ENCODE measurements at places on chromosomes 1 and 21.

GRCh38 chr1:245172026-245172425, 17.2 kb downstream of the KIF26B start:
- no peak for DNase-seq

DNA sequence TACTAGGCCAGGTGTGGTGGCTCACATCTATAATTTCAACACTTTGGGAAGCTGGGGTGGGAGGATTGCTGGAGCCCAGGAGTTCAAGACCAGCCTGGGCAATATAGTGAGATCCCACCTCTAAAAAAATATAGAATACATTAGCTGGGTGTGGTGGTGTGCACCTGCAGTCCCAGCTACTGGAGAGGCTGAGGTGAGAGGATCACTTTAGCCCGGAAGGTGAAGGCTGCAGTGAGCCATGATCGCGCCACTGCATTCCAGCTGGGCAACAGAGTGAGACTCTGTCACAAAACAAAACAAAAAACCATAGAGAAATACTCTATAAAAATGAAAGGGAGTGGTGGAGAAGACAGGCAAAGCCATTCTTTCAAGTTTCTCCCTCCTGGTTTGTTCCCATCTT, 62.1 kb downstream of the EYA3 start:
- DNase-seq = no peak

- DNase-seq = no peak
Observed at GRCh38 chr1:112458756-112459155, 50.0 kb upstream of the WNT2B start.

- no peak for DNase-seq
Observed at GRCh38 chr1:100231721-100232120, 17.9 kb downstream of the DBT start.

DNA sequence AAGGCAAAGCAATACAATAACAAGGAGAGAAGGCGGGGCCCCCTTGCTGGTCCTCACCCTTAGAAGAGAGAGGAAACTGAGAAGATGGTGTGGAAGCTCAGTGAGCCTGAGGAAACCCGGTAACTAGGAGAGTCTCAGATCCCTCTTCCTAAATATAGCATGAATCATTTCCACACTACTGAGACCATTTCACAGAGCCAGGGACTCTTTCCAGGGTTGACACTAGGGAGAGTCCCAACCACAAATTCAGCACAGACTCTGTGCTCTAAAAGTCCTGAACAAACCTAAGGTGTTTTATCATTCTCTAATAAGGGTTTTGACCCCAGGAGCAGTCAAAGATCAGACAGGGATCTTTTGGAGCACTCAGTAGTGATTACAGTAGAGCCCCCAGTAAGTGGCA, 647.7 kb downstream of the KCNT2 start:
- DNase-seq = no peak

DNA sequence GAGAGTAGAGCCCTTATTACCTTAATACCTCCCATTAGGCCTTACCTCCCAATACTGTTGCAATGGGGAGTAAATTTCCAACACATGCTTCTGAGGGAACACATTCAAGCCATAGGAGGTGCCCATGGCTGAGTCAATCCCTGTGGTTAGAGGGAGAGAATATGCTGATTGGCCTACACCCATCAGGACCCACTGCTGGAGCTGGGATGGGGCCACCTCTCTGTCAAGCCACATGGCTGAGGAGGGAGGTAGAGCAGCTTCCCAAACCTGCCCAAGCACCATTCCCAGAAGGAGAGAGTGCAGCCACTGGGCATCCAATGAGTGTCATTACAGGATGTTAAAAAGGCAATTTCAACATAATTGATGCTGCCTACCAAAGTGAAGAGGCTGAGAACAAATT, 228.1 kb downstream of the C1orf94 start:
- no peak for DNase-seq

GRCh38 chr1:157960773-157961172, 32.7 kb upstream of the KIRREL1 start:
- DNase-seq = no peak

DNA sequence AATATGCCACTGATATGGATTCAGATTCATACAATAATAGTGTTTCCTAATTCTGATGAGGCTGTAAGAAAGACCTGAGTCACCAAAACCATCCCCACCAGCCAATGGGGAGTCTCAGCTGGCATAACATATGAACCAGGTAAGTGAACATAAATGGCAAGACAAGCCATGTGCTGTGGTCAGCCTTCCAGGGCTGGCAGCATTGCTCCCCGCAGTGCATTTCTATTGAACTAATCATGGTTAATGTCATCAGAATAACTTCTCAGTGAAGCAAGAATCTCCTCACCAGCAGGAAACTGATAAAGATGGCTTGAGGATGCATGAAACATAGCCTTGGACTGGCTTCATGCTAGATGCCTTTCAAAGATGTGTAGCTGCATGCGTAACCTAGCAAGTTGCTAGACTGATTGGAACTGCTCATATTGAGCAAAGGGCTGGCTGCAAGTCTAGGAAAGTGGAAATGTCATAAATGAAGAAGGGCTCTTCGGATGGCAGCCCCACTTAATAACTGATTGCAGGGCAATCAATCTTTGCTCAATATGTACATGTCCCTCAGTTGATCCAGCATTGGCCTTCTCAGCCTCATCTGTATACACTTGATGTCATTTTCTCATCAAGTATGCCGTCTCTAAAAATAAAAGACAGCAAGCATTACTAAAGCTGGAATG, 88.0 kb downstream of the NTNG1 start:
- DNase-seq = no peak

GRCh38 chr1:184385865-184386311, 941 bp upstream of the C1orf21 start:
- no peak for DNase-seq

DNA sequence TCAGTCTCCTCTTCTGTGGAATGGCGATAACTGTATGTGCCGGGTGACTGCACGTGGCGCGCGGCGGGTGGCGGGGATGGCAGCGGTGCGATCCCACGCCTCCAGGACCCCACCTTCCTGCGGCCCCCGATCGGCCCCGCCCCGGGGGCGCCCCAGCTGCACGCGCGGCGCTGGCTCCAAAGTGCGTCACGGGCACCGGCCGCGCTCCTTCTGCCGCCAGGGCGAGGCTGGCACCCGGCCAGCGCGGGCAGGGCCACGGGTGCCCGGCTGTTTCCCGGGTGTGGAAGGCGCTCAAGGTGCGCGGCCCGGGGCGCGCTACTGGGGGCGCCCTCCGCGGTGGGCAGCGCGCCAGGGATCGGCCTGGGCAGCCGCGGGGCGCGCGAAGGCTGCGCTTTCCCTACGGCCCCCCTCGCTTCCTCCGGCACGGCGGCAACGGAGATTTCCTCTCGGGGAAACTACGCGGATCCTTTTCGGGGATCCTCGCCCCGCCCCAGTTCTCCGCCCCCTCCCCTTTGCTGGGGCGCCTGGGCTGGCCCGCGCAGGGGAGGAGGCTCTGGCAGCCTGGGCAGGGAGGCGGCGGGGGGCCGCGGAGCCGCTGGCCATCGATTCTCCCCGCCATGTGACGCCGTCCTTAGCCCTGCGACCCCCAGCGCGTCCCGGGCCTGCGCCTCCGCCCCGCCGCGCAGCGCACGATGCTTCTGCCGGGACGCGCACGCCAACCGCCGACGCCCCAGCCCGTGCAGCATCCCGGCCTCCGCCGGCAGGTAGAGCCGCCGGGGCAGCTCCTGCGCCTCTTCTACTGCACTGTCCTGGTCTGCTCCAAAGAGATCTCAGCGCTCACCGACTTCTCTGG, at the start of gene EVA1C:
TSS of gene EVA1C (plus strand) at position 545 of the 853 bp plus-strand sequence. CDS start at position 693, 148 bp downstream.
- DNase-seq = peak; percentile 79

GRCh38 chr1:28898405-28898881, 15.9 kb upstream of the EPB41 start:
- DNase-seq = no peak

DNA sequence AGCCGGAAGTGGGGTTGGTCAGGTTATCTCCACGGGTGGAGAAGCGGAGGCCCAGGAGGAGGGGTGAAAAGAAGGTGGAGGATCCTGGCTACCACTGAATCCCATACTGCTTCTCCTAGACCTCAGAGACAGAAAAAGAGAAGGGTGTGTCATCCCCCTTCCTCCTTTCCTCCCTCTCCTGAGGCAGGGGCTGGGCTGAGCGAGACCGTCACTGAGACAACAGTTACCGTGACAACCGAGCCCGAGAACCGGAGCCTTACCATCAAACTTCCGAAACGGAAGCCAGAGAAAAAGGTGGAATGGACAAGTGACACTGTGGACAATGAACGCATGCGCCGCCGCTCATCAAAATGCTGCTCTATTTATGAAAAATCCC, 42.1 kb upstream of the NBPF3 start:
- DNase-seq = peak; percentile 23

- no peak for DNase-seq
Observed at GRCh38 chr1:231668826-231669225, 42.2 kb downstream of the DISC1 start.

- DNase-seq = no peak
Observed at GRCh38 chr1:72623299-72623708, 341.0 kb upstream of the NEGR1 start.

DNA sequence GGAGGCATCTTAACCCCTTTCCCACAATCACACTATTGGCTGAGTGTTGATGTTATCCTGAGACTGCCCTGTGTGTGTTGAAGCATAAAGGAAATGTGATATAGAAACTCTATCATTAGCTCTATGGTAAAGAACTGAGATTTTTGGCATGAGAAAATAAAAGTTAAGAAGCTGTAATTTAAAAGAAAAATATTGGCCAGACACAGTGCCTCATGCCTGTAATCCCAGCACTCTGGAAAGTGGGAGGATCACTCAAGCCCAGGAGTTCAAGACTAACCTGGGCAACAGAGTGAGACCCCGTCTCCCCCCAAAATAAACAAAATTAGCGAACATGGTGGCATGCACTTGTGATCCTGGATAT, 14.2 kb upstream of the RIPK4 start:
- DNase-seq = no peak

DNA sequence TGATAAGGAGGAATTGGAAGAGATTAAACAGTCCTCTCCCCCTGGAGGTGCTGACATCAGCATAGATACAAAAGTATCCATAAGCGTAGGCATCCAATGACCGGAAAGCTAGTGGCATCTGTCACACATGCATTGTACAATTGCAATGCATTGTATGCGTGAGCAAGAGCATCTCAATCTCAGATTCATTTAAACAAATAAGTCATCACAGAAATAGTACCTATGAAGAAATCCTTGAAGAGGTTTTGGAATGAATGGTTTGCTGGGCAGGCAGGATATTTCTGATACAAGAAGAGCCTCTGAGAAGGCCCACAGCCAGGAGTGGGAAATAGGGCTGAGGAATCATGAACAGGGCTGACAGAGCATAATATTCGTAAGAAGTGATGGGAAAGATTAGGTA, 88.9 kb upstream of the ABCD3 start:
- no peak for DNase-seq

- no peak for DNase-seq
Observed at GRCh38 chr1:37680933-37681332, 11.4 kb upstream of the CDCA8 start.

DNA sequence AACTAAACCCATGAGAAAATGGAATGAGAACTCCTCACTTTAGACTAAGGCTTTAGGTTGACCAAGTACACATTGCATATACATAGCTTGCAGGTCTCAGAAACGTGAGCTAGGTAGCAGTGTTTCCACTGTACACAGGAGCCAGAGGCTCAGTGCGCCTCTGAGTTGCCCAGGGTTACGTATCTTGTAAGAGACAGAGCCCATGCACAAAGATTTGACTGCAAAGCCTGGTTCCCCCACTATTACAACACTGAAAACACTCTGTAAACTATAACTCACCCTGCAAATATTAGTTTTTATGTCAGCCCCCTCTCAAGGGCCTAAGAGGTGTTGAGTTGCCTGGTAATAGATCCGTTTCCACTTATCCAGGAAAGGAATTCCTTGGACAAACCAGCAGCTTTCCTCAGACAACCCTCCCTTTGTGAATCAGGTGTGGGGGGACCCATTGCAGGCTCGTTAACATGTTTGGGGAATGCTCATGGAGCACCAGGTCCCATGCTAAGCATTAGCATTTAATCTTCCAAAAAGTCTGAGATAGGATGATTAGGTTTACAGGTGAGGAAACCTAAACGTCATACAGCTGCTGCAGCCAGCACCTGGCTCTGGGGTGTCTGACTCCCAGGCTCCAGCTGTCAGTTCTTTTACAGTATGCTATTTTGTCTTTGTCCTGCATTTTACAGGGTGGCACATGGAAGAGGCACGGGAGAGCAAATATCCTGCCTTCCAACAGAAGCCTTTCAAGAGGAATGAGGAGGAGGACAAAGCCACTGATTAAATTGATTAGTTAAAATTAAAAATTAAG, 25.7 kb downstream of the TENT5C start:
- no peak for DNase-seq

DNA sequence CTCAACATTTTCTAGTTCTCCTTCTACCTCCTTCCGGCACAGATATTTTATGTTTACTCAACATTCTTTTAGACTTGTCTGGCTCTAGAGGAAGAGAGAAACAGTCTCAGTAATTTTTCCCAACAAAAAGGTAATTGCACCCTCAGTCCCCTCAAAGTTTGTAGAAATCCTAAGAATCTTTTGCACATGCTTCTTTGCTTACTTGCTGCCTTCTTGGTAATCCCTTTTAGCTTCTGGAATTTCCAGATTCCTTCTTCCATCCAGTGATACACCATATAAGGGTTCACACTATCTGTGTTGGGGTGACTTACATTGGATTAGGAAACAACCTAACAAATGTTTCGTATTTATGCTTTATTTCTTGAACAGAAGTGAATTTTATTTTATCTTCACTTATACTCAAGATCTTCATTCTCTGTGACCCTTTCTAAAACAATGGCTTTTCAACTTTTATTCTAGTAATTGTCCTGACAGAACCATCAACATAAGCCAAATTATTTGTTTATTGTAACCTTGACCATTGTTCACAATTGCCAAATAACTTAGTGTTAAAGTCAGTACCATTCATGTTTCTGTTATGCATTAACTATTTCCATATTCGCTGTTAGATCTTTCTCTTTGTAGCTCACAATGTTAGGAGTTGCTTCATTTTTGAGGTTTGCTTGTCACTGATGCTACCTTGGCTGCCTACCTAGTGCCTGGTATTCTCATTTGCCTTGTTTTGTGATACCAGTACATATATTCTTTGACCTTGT, 238.1 kb downstream of the HMCN1 start:
- no peak for DNase-seq

DNA sequence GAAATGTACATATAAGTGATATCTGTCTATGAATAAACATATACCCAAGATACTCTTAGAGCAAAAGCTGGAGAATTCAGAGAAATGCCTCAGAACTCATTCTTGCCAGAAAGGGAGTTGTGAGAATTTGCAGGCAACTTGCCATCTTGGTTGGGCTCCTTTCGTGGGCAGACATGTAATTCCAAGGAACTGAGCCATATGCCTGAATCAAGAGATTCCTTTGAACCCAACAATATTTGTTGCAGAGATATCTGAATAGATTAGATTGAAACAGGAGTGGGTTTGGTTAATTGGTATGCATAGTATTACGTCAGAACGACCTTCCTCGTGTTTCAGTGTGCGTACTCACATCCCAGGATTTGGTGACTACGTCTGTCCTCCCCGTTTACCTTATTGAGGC, 67.0 kb downstream of the TGFB2 start:
- no peak for DNase-seq

- DNase-seq = no peak
Observed at GRCh38 chr1:73998348-73998959, 199.5 kb downstream of the LRRIQ3 start.

DNA sequence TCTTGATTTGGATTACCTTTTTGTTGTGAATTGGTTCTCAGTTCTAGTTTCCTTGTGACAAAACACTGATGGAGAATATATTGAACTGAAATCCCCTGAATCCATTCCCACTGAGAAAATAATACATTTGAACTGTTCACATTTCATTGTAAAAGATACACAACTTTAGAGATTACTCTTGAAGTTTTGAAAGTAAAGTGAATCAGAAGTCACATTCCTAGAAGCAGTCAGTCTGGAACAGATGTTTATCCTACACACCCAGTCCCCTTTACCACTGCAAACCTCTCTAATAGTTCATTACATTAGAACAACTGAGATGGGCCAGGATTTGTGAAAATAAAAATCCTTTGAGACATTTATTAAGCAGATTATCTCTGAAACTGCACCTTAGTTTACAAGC, 3.4 kb downstream of the RERE start:
- no peak for DNase-seq

Measured in stimulated activated naive CD8-positive, alpha-beta T cell treated with anti-CD3 and anti-CD28 coated beads, Interleukin-15, Interleukin-2, amounts not matched to agents 100 U/mL and 50 U/mL, for 24 hours (primary cell).